ENCODE measurements at places on chromosomes 16 and 17. TPM values are rescaled to one million over a fixed set of nuclear protein-coding genes. Genes with fewer than 3 reads are reported as not detected.

Gene ANKFY1
- 46.4 TPM for total RNA-seq

Gene SOX9
- 3.1 TPM for total RNA-seq

- H3K27me3 ChIP-seq: no peaks in the 10 kb centered on the region
- H3K4me3 ChIP-seq: no peak overlapping the region
- no peak overlapping the region for H3K27ac ChIP-seq
- no peak for ATAC-seq
- H3K4me1 ChIP-seq: no peaks in the 10 kb centered on the region
Observed at GRCh38 chr17:53032861-53033271, 789.9 kb upstream of the KIF2B start.

DNA sequence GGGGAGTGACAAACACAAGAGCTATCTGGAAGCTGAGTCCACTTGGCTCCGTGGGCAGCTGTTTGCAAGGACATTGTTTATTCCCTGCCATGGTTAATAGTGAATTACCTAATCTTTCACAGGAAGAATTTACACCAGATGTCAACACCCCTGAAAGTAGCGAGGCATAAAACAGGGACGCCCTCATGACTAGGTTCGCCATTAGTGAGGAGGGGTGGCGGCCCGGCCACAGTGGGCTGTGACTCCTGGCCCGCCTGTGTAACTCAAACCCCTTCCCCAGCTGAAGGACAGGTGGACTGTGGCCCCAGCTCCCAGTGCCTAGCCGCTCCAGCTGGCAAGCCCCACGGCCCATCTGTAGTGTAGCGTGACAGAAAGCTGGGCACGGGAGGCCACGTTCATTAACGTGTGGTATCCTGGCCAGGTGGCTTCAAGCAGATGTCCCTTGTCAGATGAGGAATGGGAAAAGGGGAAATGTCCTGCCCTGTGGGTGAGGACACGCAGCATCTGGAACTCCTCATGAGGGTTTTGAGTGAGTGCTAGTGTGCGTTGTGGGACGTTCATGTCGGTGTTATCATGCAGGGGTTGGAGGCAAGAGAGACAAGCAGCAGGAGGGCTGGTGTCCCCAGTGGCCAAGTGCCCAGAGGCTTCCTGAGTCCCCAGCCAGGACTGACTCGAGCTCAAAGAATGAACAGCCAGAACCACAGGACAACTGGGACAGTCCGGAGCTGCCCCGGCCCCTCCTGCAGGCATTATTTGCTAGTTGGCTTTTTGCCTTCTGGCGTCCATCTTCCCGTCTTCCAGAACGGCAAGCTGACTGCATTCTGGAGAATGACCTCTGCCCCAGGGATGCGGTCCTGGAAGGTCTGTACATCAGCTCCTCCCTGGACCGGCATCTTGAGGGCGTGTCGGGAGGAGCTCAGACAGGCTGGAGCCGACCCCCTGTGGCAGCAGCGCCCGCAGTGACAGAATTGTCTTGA, 19.2 kb downstream of the KDM8 start:
- ATAC-seq: peak; percentile 77
- peaks cover 28% of the 10 kb centered on the region for H3K4me1 ChIP-seq
- no peaks in the 10 kb centered on the region for H3K36me3 ChIP-seq
- H3K27me3 ChIP-seq: no peaks in the 10 kb centered on the region

DNA sequence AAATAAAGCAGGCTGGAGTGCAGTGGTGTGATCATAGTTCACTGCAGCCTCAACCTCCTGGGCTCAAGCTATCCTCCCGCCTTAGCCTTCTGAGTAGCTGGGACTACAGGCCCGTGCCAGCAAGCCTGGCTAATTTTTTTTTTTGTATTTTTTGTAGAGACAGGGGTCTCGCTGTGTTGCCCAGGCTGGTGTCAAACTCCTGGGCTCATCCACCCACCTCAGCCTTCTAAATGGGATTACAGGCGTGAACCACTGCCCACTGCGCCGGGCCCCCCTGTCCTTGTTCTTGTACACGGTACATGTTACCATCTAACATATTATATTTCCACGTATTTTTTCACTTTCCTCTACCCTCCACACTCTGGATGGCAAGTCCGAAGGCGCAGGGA, 3.1 kb upstream of the CDH3 start:
- H3K36me3 ChIP-seq: no peaks in the 10 kb centered on the region
- no peaks in the 10 kb centered on the region for H3K4me1 ChIP-seq
- H3K4me3 ChIP-seq: no peak overlapping the region
- H3K27ac ChIP-seq: no peak overlapping the region
- peaks cover 59% of the 10 kb centered on the region for H3K27me3 ChIP-seq

All from gastroesophageal sphincter (tissue), 4 donors.